ENCODE measurements at places on chromosomes 2 and 18. TPM values are rescaled to one million over a fixed set of nuclear protein-coding genes. Genes with fewer than 3 reads are reported as not detected.

Gene OR6B2
- polyA plus RNA-seq: not detected

Gene ERBB4
- polyA plus RNA-seq: 4.9 TPM

Gene CFAP65
- polyA plus RNA-seq: 2.5 TPM

Gene POU3F3
- polyA plus RNA-seq: 2.8 TPM

Gene CMPK2
- not detected for polyA plus RNA-seq

Gene FAM110C
- polyA plus RNA-seq: 2.0 TPM

Gene GREB1
- polyA plus RNA-seq: 0.32 TPM

Gene ZNF236
- polyA plus RNA-seq: 3.3 TPM

Gene UCN
- polyA plus RNA-seq: 0.43 TPM

Gene DSG4
- polyA plus RNA-seq: not detected
